ENCODE measurements at places on chromosomes 13 and 19.

DNA sequence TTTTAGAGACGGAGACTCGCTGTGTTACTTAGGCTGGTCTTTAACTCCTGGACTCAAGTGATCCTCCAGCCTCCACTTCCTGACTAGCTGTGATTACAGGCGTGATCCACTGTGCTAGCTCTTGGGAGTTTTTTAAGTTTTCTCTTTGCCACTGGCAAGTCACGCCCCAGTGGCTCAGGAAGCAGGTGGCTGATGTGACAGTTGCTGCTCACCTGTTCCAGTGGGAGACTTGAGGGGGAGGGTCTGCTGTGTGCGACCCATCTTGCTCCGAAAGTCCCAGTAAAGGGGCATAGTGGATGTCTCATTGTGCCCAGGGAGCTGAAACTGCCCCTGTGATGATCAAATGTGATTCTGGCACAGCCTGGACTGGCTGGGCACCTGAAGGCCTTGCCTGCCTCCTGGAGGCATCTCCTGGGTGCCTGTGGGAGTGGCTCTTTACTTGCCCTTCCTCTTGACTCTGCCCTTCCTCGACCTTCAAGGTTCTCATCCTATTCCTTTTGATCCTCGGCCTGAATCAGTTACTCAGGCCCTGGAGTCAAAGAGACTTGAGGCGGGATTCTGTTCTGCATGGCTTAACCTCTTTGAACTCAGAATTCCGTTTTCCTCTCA is 7.8 kb downstream of the SMARCA4 start:
- DNase-seq = no peak
- H3K4me1 ChIP-seq = peaks cover 31% of the 10 kb centered on the region
- no peaks in the 10 kb centered on the region for H3K27me3 ChIP-seq
- H3K36me3 ChIP-seq = peaks cover 4% of the 10 kb centered on the region

DNA sequence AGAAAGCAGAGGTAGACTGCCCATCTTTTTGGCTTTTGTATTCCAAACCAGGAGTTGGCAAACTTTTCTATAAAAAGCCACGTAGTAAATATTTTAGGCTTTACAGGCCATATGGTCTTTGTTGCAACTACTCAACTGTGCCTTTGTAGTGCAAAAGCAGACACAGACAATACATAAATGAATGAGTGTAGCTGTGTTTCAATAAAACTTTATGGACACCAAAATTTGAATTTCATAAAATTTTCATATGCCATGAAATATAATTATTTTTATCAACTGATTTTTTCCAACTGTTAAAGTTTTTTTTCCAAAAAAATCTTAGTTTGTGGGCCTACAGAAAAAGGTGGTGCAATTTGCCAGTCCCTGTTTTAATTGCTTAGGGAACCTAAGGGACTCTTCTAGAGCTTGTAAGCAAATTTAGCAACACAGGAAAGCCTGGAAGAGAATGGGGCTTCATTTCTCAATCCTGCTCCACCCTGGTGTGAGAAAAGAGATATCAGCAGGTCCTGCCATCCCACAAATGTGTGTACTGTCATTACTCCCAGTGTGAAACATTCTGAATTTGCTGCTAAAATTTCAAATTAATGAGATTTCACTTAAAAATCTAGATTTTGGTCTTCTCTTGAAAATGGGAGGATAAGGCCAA is 194.2 kb downstream of the RGCC start:
- H3K27me3 ChIP-seq = no peaks in the 10 kb centered on the region
- peaks cover 3% of the 10 kb centered on the region for H3K4me1 ChIP-seq
- H3K36me3 ChIP-seq = no peaks in the 10 kb centered on the region
- H3K27ac ChIP-seq = no peak overlapping the region
- DNase-seq = no peak

GRCh38 chr13:34944751-34945150 is 2.7 kb downstream of the NBEA start:
- H3K27ac ChIP-seq = no peak overlapping the region
- H3K4me3 ChIP-seq = no peak overlapping the region
- peaks cover 19% of the 10 kb centered on the region for H3K4me1 ChIP-seq
- no peaks in the 10 kb centered on the region for H3K36me3 ChIP-seq
- DNase-seq = no peak

- H3K4me3 ChIP-seq = no peak overlapping the region
- no peak overlapping the region for H3K27ac ChIP-seq
- H3K4me1 ChIP-seq = peaks cover 14% of the 10 kb centered on the region
- peaks cover 55% of the 10 kb centered on the region for H3K27me3 ChIP-seq
- DNase-seq = no peak
Observed at GRCh38 chr19:47020992-47021496, 1.4 kb downstream of the NPAS1 start.

- no peak for DNase-seq
- H3K36me3 ChIP-seq = no peaks in the 10 kb centered on the region
- peaks cover 33% of the 10 kb centered on the region for H3K27me3 ChIP-seq
Observed at GRCh38 chr13:20699715-20700114, 3.8 kb upstream of the IL17D start.

DNA sequence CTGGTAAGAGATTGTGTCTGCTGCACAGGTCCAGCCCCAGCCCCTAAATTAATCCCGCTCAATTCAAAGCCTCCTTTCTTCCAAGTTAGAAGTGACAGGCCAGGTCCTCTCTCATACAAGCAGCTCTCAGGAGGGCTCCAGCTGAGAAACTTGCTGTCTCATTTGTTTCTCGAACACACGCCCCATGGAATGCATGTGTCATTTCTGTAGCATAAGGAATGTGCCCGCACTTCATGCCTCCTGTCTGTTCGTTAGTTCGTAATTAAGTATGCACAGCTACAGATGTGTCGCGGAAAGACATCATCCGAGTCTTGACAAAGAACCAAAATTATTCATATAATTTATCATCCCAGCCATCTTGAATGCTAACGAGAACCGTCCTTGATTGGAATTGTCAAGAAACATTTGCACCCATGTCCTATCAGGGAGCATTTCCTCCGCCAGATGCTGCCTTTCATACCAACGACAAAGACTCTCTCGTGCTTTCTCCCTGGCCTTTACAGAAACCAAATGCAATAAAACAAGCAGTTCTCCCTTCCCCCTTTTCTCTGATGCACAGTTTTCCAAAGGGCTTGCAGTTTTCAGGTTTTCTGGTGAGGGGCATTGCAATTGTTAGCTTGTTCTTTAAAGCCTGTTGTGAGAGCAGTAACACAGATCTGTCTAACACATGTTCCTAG is 133.5 kb downstream of the UQCRFS1 start:
- no peaks in the 10 kb centered on the region for H3K36me3 ChIP-seq
- H3K27me3 ChIP-seq = no peaks in the 10 kb centered on the region
- H3K4me3 ChIP-seq = no peak overlapping the region
- H3K27ac ChIP-seq = no peak overlapping the region

GRCh38 chr13:33717775-33718174 is 100.2 kb upstream of the RFC3 start:
- H3K4me1 ChIP-seq = peaks cover under 1% of the 10 kb centered on the region
- no peak for DNase-seq
- no peak overlapping the region for H3K4me3 ChIP-seq
- H3K27me3 ChIP-seq = peaks cover 2% of the 10 kb centered on the region
- H3K27ac ChIP-seq = no peak overlapping the region
- H3K36me3 ChIP-seq = no peaks in the 10 kb centered on the region

DNA sequence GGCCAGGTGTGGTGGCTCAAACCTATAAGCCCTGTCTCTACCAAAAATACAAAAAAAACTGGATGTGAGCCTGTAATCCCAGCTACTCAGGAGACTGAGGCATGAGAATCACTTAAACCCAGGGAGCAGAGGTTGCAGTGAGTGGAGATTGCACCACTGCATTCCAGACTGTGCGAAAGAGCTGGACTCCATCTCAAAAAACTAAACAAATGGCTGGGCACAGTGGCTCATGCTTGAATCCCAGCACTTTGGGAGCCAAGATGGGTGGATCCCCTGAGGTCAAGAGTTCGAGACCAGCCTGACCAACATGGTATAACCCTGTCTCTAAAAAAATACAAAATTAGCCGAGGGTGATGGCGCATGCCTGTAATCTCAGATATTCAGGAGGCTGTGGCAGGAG is 34.9 kb upstream of the ZNF83 start:
- peaks cover 79% of the 10 kb centered on the region for H3K36me3 ChIP-seq
- no peak overlapping the region for H3K27ac ChIP-seq
- no peak overlapping the region for H3K4me3 ChIP-seq
- peaks cover 19% of the 10 kb centered on the region for H3K4me1 ChIP-seq
- DNase-seq = no peak

GRCh38 chr19:2732883-2733282 is 6.9 kb downstream of the SLC39A3 start:
- no peak overlapping the region for H3K4me3 ChIP-seq
- no peaks in the 10 kb centered on the region for H3K27me3 ChIP-seq
- H3K36me3 ChIP-seq = peaks cover 29% of the 10 kb centered on the region

- no peak overlapping the region for H3K27ac ChIP-seq
- peaks cover 17% of the 10 kb centered on the region for H3K4me1 ChIP-seq
- no peak overlapping the region for H3K4me3 ChIP-seq
- no peaks in the 10 kb centered on the region for H3K36me3 ChIP-seq
- H3K27me3 ChIP-seq = peaks cover 40% of the 10 kb centered on the region
Observed at GRCh38 chr19:13024951-13025697, 29.8 kb downstream of the NFIX start.

- peaks cover 2% of the 10 kb centered on the region for H3K36me3 ChIP-seq
- H3K4me1 ChIP-seq = peaks cover 53% of the 10 kb centered on the region
- peaks cover 2% of the 10 kb centered on the region for H3K27me3 ChIP-seq
- H3K4me3 ChIP-seq = peak overlapping the region; percentile 18
- no peak overlapping the region for H3K27ac ChIP-seq
Observed at GRCh38 chr19:2609389-2610116, 92.9 kb downstream of the GNG7 start.

GRCh38 chr13:109985871-109986450 is 199.6 kb upstream of the IRS2 start:
- H3K4me1 ChIP-seq = no peaks in the 10 kb centered on the region
- H3K27ac ChIP-seq = no peak overlapping the region
- H3K27me3 ChIP-seq = no peaks in the 10 kb centered on the region
- H3K4me3 ChIP-seq = no peak overlapping the region

GRCh38 chr19:757811-758668 is 7.1 kb downstream of the MISP start:
- no peak for DNase-seq
- no peak overlapping the region for H3K4me3 ChIP-seq
- no peak overlapping the region for H3K27ac ChIP-seq
- H3K27me3 ChIP-seq = no peaks in the 10 kb centered on the region
- no peaks in the 10 kb centered on the region for H3K4me1 ChIP-seq

DNA sequence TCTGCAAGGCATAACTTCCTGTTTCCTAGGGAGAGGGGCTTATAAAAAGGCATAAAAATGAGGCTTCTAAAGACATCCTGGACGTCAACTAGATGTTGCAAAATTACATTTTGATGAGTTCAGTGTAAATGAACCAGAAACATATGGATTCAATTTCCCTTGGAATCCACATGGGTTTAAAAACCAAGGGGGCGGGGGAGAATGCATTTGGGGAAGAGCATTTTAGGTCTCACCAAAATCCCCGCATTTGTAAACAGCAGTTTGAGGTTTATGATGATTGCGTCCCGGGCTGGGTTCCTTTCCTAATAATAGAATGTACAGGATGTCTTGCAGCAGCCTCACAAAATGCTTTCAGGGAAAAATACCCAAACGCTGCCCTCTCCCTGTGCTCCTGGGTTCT is 407.8 kb downstream of the ZNF536 start:
- H3K27me3 ChIP-seq = no peaks in the 10 kb centered on the region
- no peaks in the 10 kb centered on the region for H3K4me1 ChIP-seq
- no peak for DNase-seq
- no peak overlapping the region for H3K27ac ChIP-seq
- H3K36me3 ChIP-seq = no peaks in the 10 kb centered on the region

DNA sequence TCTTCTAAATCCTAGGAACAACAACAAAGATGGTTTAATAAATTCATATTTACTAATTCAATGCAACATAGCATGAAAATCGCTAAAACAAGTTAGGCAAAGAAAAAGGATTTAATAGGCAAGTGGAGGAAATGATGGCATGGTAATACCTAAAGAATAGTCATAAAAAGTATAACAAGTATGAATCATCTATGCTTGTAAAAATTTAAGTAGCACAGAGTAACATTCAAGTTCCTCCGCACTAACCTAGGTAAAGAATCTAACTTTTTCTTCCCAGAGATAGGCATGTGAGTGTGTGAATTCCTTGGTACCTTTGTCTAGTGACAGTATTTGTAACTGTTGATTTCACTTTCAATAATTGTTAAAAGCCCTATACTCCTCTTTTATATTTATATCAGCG is 42.6 kb downstream of the RCBTB2 start:
- peaks cover 58% of the 10 kb centered on the region for H3K4me1 ChIP-seq
- no peak for DNase-seq
- H3K36me3 ChIP-seq = peaks cover 15% of the 10 kb centered on the region
- H3K27me3 ChIP-seq = no peaks in the 10 kb centered on the region
- H3K4me3 ChIP-seq = no peak overlapping the region

DNA sequence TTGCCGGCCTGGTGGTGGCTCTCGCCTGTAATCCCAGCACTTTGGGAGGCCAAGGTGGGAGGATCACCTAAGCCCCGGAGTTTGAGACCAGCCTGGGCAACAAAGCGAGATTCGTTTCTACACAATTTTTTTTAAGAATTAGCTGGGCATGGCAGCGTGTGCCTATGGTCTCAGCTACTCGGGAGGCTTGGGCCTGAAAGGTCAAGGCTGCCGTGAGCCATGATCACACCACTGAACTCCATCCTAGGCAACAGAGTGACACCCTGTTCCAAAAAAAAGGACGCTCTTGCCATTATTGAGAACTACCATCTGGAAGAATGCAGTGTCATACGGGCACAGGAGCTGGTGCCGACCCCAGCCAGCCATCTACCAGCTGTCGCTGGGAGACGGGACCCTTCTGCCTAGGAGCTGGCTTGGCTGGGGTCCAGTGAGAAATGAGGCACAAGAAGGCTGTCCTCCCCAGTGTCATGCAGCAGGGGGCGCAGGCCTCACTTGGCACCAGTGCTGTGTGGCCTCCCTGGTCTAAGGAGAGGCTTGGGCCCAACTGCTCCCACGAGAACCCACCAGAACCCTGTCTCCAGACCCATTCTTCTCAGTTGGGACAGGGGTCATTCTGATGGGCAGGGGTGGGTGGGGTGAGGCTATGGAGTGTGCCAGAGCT is 12.2 kb upstream of the RELB start:
- H3K4me3 ChIP-seq = no peak overlapping the region
- H3K27me3 ChIP-seq = no peaks in the 10 kb centered on the region
- no peak overlapping the region for H3K27ac ChIP-seq
